ENCODE measurements at places on chromosomes 13 and 19.

GRCh38 chr13:41601718-41602445 lies 144.5 kb downstream of the RGCC start:
- DNase-seq = no peak

DNA sequence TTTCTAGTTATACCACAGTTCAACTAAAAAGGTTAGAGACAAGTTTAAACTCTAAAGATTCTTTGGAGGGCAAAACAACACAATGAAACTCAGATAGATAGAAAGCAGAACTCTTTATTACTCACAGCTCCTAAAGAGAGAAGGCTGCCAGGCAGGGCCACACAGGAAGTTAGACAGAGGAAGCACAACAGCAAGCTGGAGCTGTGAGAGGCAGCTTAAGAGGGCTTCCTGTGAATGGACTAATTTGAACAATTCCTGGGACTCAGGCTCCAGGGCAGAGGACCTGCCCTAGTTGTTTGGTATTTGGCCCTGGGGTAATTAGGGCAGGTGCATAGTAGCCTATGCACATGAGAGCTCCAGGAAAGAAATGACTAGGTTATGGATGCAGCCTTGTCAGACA lies 803.6 kb downstream of the DIAPH3 start:
- no peak for DNase-seq

GRCh38 chr13:83286737-83287136 lies 595.5 kb downstream of the SLITRK1 start:
- no peak for DNase-seq

- no peak for DNase-seq
These were observed 231.2 kb downstream of the NHLRC3 start for GRCh38 chr13:39269411-39269810.

- no peak for DNase-seq
These were observed 441.5 kb downstream of the DIAPH3 start for GRCh38 chr13:59721926-59722910.

DNA sequence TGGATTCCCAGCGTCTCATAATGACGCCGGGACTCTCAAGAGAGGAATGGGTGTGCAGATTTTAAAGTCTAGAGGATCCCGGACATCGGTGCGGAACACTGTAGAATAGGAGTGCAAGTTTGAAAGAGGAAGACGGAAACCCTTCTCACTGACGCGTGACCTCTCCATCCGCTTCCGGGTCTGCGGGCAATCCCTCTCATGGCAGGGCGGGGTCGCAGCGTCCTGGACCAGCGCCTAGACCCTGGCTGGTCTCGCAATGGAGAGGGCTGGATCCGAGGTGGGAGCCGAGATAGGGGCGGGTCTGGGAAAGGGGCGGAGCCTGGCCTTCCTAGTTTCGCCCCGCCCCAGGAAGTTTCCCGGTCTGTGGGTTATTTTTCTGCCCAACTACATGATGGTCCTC lies 4.6 kb upstream of the ZNF845 start:
- DNase-seq = no peak

DNA sequence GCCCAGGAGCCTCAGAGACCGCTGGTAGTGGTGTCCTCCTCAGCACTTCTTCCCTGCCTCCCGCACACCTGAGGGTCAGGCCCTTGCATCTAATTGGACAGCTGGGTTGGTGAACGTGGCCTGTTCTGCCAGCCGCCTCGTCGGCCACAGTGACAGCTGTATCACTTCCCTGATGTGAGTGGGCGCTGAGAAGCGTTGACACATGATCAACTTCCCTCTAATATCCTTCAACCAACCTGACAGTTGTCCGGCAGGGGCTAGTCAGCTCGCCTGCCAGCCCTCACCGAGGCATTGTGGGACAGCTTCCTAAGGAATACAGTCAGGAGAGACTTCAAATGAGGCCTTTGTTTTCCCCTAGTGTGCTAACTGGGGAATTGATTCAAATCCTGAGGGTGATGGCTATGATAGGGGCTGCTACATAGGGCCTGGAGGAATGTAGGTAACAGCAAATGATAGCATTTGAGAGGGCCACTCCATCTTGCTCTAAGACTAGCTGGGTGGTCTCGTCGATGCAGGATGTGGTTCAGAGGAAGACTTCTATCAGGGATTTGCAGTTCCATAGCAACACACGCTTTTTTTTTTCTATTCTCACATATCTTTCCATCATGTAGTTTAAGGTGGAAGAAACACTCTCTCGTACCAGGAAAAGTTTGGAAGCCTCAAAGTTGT lies 230.8 kb downstream of the TSHZ3 start:
- no peak for DNase-seq

DNA sequence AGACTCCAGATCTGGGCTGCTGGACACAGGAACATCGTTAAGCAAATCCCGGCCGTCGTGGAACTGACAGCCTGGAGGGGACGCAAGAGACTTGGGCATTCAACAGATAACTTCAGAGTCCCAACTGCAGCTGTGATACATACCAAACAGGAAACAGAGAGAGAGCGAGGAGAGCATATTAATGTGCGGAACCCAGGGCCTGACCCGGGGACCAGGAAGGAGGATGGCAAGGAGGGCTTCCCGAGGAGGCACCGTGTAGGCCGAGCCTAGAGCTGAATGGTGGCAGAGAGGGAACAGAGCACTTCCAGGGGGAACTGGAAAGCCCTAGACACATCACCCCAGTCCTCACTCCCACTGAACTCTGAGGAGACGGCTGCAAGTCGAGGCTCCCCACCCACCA lies 68.1 kb downstream of the SIPA1L3 start:
- DNase-seq = no peak

GRCh38 chr19:51430221-51430620 lies 12.8 kb upstream of the SIGLEC10 start:
- no peak for DNase-seq

- no peak for DNase-seq
These were observed 53.3 kb downstream of the TRPC4 start for GRCh38 chr13:37816276-37816675.

DNA sequence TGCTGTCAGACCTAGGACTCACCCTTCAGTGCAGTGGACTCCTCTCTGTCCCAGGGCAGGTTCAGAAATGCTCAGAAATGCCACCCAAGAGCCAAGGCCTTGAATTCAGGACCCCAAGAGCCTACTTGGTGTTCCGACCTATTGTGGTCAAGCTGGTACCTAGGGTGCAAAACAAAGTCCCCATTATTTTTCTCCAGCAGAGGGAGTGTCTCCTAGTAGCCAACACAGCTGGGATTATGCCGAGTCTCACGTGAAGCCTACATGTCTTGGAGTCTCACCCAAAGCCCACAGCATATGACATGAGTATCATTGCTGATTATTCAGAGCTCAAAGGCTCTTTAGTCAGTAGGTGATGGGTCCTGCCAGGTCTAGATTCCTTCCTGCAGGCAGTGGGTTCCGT lies 671.1 kb upstream of the SPRY2 start:
- no peak for DNase-seq

GRCh38 chr19:11832253-11832912 lies 16.1 kb upstream of the ZNF439 start:
- DNase-seq = no peak

DNA sequence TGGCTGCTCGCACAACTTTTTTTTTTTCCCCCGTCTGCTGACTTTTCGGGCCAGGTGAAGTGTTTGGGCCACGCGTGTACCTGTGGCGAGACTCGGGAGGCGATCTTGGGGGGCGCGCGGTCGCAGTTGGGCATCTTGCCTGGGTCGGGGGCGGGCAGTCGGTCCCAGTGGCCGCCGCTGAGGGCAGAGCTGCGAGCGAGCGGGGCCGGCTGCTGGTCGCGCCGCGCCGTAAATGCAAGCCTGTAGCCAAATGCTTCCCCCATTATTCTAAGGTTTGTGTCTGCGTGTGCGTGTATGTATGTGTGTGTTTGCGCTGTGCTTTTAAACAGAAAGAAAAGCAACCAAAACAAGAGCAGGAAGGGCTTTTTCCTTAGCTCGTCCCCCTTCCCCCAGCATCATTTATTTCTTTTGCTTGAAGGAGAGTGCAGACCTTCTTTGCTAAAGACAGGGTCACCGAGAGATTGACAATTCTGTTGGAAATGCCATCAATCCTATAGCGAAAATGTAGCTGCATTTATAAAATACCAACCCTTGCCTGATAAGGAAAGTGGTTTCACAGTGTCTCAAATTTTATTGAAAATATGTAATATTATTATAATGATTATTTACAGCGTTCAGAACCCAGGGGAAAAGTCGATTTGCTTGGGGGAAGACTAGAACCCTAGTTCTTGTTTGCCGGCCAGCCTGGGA lies 143.2 kb upstream of the ZNF536 start:
- no peak for DNase-seq

GRCh38 chr19:18173054-18173571 lies 500 bp upstream of the IFI30 start:
- DNase-seq = no peak

GRCh38 chr19:6026390-6027227 lies 48.7 kb upstream of the RANBP3 start:
- DNase-seq = no peak

DNA sequence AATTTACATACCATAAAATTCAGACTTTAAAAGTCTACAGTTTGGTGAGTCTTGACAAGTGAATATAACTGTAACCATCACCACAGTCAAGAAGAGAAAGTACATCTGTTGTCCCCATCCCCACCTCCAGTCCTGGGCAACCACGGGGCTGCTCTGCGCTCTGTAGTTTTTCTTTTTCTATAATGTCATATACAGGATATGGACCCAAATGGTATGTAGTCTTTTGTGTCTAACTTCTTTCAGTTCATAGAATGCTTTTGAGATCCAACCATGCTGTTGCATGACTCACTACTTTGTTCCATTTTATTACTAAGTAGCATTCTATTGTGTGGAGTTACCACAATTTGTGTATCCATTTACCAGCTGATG lies 103.9 kb downstream of the DOCK9 start:
- DNase-seq = no peak

DNA sequence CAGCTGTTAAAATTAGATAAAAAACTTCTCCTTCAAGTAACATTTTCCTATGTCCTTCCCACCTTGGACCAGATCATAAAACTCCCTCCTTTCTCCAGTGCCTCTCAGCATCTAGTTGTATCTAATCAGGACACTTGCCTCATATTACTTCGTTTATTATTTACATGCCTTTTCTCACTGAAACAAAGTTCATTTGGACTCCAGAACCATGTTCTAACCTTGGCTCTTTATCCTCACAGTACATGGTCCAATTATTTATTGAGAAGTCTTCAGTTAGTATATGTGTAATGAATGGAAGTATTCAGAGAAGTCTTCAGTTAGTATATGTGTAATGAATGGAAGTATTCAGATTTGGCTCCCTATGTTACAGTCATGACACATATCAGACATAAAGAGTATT lies 342.7 kb downstream of the OXGR1 start:
- no peak for DNase-seq

DNA sequence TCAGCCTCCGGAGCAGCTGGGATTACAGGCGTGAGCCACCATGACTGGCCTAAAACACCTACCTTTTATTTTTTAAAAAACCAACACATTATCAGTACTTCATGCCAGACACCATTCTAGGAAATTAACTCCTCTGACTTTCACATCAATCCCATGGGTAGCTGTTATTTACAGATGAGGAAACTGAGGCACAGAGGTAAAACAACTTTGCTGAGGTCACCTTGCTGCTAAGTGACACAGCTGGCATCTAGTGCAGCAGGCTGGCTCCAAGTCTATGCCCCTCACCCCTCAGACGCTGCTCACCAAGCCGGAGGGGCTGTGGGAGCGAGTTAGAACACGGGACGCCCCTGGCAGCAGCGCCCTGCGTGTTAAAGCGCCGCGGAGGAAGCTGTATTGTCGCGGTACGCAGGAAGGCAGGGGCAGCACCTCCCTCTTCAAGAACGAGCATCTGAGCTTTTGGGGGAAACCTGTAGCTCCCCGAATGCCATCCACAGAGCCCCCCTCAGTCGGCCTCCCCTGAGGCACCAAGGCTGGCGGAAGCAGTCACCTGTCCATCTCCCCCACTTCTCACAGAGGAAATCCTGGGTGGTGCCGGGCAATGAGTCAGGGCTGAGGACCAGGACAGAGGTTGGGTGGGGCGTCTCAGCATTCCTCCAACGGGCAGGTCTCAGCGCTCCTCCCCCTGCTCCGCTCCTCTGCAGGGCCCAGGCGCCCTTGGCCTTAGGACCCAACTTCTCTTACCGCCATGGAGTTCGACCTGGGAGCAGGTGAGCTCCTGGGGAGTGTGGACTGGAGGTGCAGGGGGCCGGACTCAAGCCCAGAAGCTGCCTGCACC lies at the start of gene C19orf33:
Gene C19orf33 (plus strand): TSS at position 735 of the 835 bp plus-strand sequence. CDS start 11 bp downstream, at position 746.
- DNase-seq = no peak

DNA sequence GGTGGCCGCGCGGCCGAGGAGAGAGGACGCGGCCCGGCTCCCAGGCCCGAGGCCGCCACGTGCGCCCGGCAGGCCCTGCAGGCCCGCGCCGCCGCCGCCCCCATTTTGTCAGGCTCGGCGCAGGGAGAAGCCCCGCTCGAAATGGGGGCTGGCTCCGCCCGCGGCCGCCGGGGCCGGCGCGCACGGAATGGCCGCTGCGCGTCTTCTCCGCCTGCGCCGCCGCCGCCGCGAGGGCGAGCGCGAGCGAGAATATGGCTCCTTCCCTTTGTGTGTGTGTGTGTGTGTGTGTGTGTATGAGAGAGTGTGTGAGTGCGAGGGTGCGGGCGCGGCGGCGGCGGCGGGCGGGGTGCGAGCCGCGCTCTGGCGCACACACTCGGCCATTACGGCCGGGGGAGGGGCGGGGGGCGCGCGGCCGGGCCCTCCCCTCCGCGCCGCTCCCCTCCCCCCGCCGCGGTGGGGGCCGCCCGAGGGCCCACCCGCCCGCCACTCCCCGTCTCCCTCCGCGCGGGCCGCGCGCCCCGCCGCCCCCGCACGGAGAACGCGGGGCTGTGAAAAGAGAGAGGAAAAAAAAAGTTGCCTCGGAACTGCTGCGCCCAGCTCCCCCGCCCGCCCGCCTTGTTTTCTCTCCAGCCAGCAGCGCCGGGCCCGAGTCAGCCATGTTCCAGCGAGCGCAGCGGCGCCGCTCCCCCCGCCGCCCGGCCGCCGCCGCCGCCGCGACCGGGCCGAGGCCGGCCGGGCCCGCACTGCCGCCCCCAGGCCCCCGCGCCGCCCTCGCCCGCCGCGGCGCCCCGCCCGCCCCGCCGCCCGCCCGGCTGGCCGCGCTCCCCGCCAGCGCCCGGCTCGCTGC lies 1.0 kb downstream of the HMGB1 start:
- DNase-seq = peak; percentile 61

DNA sequence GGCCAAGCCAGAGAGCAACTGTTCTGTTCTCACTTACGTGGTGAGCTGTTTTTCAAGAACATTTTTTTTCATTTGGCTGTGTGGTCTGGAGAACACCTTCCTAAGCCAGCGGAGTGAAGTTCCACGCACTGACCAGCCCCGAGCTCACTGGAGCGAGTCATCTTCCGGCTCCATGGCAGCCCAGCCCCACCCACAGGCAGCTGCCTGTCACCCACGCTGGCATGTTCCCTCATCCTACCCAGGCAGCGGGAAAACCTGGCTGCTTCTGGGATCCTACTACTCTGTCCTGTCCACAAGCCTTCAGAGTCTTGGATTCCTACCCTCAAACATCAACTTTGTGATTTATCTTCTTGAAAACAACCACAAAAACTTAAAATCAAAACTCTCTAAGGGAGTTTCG lies 76.2 kb downstream of the GGACT start:
- DNase-seq = no peak

GRCh38 chr19:18457483-18458331 lies 19.8 kb upstream of the ISYNA1 start:
- no peak for DNase-seq

GRCh38 chr19:22735911-22736645 lies 47.9 kb downstream of the ZNF99 start:
- no peak for DNase-seq

GRCh38 chr19:13875824-13876223 lies 1.1 kb upstream of the NANOS3 start:
- DNase-seq = no peak
